ENCODE measurements at places on chromosomes 5 and 9.

GRCh38 chr5:11247224-11247623, 486.2 kb upstream of the DAP start:
- DNase-seq, result no peak

DNA sequence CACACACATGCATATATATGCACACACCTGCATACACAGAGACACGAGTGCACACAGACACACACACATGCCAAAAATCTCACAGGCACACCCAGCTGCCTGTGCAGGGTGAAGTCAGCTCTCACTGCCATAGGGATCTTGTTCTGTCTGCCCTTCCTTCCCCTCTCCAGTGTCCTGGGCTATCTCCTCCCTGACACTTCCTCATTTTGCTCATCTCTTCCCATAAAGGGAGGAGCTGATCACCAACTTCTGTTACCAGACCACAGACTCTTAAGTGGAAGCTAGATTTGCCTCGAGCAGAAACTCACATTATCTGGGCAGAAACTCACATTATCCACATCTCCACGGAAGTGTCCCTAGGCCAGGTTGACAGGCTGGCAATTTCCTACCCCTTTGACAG, 28.7 kb downstream of the LCP2 start:
- no peak for DNase-seq

DNA sequence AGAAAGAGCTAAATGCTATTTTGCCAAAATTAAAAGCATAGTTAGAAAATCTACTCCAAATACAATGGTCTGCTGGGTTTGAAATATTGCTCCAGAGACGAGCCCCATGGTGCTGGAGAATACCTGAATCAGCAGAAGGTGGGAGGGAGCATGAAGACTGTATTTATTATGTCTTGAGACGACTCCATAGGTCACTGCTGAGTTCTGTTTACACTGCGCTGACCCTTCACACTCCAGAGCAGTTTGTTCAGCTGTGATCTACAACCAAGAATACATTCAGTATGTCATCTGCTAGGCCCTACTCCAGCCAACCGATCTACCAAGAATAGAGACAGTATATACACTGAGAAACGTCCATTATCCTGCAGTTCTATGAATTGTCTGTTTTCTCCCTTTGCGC, 150.5 kb downstream of the TLE1 start:
- DNase-seq, result no peak

- DNase-seq, result no peak
These were observed 259.8 kb downstream of the NDUFS4 start for GRCh38 chr5:53820119-53820801.

GRCh38 chr5:111513131-111513520, 791 bp upstream of the STARD4 start:
- no peak for DNase-seq

GRCh38 chr9:14593406-14593805, 99.8 kb downstream of the ZDHHC21 start:
- DNase-seq, result no peak

- no peak for DNase-seq
These were observed 5.7 kb upstream of the SYK start for GRCh38 chr9:90795871-90796317.

- no peak for DNase-seq
These were observed 135.9 kb downstream of the ZSWIM6 start for GRCh38 chr5:61467766-61468482.

- no peak for DNase-seq
These were observed 103.3 kb downstream of the SVEP1 start for GRCh38 chr9:110476251-110476650.

DNA sequence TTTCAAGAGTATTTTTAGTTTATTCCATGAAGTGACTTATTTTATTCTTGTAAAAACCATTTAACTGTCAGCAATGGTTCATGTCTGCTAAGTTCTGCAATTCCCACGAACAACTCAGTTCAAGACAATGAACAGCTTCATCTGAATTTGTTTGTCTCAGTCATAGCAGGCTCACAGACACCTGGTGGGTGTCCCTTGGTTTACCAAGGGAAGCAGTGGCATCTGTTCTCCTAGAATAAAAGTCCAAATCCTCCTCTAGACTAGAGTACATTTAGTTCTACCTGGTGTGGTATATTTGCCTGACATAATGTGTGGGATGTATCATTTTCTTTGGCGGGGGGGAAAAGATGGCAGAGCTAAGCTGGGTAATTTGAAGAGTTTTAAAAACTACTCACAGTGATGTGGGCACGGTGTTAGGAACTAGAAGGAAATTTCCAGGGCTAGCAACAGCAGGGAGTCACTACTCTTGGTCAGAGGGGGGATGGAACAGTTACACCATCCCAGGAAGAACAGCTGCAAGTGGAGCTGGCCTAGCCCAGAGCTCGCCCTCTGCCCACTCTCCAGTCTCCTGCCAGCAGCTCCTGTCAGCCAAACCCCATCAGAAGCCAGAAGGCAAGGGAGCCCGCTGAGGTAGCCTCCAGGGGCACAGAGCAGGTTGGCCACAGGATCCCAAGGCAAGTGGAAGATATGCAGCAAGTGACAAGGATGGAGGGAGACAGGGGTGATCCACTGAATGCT, 100.3 kb downstream of the PJA2 start:
- no peak for DNase-seq

GRCh38 chr5:81418606-81419005, 24.7 kb upstream of the ACOT12 start:
- no peak for DNase-seq

- DNase-seq, result no peak
These were observed 338.8 kb downstream of the ARL15 start for GRCh38 chr5:53971551-53971950.

GRCh38 chr5:17118631-17119030, 98.8 kb upstream of the BASP1 start:
- DNase-seq, result peak; percentile 7

DNA sequence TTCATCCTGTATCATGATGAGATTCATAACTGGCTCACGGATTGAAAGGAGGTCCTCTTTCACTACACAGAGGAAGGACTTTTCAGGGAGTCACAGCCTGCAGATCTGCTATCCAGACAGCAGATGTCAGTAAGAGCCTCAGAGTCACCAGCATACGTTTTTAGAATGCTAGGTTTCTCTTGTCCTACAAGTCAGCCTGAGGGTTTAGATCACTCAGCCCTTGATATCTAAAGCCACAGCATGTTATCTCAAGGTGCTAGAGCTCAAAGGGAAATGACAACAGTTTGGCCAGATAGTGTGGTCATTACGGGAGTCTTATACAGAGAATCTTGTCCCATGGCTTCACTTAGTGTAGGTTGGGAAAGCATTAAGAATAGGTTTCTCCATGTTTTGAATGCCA, 30.9 kb upstream of the SLC46A2 start:
- no peak for DNase-seq

DNA sequence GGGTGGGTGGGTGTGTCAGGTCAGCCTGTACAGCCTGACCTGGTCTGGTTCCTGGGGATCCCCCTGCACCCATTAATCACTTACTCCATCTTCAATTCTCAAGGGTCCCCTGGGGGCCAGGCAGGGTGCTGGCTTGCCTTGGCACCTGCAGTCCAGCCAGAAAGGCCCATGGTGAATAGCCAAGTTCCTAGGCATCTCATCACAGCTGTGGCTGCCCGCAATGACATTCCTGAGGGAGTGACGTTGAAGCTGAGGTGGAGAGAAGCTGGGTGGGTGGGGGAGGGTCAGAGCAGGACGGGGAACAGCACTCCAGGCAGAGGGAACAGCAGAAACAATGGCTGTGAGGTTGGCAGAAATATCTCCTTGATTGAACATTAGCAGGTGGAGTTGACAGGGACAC, 10.6 kb downstream of the HMCN2 start:
- no peak for DNase-seq

DNA sequence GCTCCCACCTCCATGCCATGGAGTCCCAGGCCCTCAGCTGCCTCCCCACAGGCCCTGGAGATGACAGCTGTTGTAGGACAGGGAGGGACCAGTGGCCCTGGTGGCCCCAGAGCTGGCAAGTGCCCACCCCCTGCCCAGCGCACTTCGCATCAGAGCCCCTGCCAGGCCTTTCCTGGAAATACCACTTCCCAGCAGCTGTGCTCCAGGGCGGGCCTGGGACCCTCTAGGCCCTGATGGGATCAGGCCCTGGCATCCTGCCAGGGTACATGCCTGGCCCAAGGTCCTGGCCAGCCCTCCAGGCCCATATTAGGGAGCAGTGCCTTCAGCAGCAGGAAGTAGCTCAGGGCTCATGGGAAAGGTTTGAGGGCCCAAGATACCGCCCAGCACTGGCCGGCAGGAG, 2.5 kb downstream of the KCNT1 start:
- no peak for DNase-seq

DNA sequence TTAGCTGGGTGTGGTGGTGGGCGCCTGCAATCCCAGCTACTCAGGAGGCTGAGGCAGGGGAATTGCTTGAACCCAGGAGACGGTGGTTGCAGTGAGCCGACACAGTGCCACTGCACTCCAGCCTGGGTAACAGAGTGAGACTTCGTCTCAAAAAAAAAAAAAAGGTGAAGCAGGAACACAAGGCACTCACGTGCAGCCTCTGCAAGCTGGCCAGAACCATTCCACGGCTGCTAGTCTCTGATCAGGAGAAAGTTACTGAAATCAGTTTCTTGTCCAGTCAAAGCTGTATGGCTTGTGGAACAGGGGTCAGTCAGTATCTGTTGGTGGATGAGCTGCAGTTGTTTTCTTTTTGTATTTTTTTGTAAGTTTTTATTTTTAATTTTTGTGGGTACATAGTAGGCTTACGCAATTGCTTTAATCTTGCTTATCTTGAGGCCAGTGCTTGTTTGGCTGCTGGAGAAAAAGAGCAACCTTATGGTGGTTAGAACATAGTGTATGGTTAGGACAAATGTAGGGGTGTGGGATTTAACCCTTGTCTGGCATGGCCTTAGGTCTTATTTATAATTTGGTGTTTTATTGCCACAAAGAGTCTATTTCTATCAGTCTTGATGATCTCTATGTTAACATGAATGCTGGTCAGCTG, 32.7 kb upstream of the GTF2H2C start:
- DNase-seq, result no peak

- DNase-seq, result no peak
These were observed 1.0 kb upstream of the PAX5 start for GRCh38 chr9:37034938-37035647.

GRCh38 chr9:114989600-114990410, 59.4 kb upstream of the TNFSF8 start:
- DNase-seq, result no peak

DNA sequence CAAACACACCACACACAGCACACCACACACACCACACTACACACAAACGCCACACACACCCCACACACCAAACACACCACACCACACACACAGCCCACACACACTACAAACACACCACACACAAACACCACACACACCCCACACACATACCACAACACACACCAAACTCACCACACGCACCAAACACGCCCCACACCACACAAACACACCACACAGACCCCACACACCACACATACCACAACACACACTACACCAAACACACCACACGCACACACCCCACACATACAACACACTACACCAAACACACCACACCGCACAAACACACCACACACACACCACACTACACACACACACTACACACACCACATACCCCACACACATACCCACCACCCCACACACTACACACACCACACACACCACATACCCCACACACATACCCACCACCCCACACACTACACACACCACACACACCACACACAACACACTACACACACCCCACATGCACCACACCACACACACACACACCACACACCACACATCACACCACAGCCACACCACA, 151.2 kb downstream of the ERCC6L2 start:
- DNase-seq, result no peak

Measured in thoracic aorta (tissue), 2 donors.